Left lung (tissue), 14 donors: ENCODE measurements at places on chromosomes 3 and 15.

GRCh38 chr3:23808525-23808924, 2.8 kb downstream of the UBE2E1 start:
- no peak for DNase-seq

DNA sequence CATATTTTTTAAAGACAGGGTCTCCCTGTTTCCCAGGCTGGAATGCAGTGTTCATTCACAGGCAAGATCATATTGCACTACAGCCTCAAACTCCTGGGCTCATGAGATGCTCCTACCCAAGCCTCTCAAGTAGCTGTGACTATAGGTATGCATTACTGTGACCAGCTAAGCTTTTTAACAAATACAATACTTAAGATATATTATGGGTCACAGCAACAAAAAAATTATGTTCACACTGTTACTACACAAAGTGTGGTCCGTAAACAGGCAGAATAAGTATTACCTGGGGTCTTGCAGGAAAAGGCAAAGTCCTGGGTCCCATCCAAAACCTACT, 152.5 kb downstream of the VPS13C start:
- DNase-seq = no peak

- DNase-seq = peak; percentile 17
Measured at GRCh38 chr15:89828281-89829145, 13.9 kb upstream of the ANPEP start.

GRCh38 chr3:51929420-51930003, 12.2 kb downstream of the RRP9 start:
- DNase-seq = no peak
